ENCODE measurements at places on chromosomes 7 and 10.

- DNase-seq, result no peak
These were observed 16.7 kb downstream of the NOS3 start for GRCh38 chr7:151007469-151007898.

- DNase-seq, result no peak
These were observed 8.3 kb upstream of the DLX6 start for GRCh38 chr7:96996958-96997511.

DNA sequence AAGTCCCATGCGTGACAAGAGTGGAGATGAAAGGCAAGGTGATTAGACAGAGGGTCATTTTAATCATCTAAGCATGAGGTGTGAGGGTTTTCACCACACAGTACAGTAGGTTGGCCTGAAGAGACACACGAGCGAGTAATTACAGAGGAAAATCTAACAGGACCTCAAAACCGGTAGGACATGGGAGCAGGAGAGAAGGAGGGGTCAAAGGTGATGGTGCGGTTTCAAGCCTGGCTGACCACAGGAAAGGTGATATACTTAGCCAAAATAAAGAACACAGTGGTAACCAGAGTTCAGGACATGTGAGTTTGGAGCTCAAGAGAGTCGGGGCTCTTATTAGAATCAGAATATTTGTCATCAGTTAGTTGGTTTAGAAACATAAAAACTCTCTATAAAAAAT, 20.0 kb downstream of the GLI3 start:
- no peak for DNase-seq

GRCh38 chr10:15625261-15625660, 94.5 kb downstream of the ITGA8 start:
- no peak for DNase-seq

GRCh38 chr7:94022550-94022949, 18.4 kb upstream of the BET1 start:
- peak; percentile 27 for DNase-seq

- DNase-seq, result peak; percentile 52
These were observed 6.5 kb downstream of the BAG3 start for GRCh38 chr10:119657725-119658124.

GRCh38 chr7:121485467-121486243, 89.5 kb upstream of the FAM3C start:
- DNase-seq, result no peak

DNA sequence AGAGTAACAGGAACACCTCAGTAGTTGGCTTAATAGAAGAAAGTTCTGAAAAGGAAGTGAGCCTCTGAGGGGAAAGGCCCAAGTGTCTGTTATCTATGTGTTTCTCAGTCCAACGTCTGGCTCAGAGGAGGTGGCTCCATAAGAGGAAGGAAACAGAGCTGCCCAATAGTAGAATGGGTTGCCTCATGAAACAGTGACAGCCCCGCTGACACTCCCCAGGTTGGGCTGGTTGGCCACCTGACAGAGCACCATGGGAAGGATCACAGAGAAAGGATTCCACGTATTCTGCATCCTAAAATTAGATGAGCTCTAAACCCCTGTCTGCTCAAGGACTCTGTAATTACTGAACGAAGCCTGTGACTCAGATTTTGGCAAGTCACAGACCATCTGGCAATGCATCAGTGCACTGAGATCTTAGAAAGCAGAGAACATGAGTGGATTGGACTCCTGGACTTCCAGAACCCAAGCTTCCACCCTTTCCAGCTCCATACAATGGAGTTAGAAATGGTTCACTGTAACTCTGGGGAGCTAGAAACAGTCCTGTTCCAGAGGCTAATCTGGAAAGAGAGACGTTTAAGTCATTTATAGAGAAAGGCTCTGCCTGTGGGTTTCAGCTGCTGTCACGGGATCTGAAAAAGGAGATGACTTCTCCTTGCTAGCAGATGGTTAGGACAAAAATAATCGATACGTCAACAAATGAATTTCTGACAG, 2.9 kb downstream of the PKD2L1 start:
- DNase-seq, result no peak

GRCh38 chr10:129730272-129730992, 233.6 kb downstream of the EBF3 start:
- no peak for DNase-seq

- DNase-seq, result peak; percentile 29
These were observed 57.0 kb downstream of the SHTN1 start for GRCh38 chr10:116947841-116948529.

GRCh38 chr7:112462236-112462635, 12.0 kb downstream of the IFRD1 start:
- peak; percentile 96 for DNase-seq

GRCh38 chr10:92181575-92181974, 109.3 kb downstream of the CPEB3 start:
- DNase-seq, result no peak

DNA sequence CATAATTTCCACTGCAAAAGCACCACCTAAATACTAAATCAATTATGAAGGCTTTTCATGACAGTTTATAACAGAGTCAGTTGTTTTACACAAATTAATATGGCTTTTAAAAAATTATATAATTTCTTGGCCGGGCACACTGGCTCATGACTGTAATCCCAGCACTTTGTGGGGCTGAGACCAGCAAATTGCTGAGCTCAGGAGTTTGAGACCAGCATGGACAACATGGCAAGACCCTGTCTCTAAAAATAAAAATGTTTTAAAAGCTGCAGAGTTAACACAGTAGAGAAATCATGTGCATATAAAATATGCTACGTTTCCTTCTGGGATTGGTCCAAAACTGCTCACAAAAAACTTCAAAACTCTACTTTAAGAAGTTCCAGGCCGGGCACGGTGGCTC, 43.6 kb upstream of the EIF4H start:
- DNase-seq, result no peak

DNA sequence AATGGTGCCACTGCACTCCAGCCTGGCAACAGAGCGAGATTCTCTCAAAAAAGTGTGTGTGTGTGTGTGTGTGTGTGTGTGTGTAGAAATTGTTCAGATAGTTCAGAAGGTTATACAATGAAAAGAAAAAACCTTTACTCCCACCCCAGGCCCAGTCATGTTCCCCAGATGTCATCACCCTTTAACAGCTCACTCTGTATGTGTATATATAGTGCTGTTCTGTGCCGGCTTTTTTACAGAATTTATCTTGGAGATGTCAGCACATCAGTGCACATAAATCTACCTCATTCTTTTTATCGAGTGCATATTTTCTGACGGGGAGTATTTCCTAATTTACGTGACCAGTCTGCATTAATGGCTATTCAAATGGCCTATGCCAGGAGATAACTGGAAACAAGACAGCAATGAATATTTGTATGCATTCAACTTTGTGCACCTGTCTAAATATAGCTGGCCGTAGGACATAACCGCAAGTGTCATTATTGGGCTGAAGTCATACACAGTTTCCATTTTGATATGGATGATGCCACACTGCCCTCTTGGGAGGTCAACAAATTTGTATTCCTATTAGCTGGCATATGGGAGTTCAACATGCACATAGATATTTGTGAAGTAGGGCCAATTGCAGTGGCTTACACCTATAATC, 11.7 kb downstream of the NIPSNAP2 start:
- DNase-seq, result peak; percentile 20

DNA sequence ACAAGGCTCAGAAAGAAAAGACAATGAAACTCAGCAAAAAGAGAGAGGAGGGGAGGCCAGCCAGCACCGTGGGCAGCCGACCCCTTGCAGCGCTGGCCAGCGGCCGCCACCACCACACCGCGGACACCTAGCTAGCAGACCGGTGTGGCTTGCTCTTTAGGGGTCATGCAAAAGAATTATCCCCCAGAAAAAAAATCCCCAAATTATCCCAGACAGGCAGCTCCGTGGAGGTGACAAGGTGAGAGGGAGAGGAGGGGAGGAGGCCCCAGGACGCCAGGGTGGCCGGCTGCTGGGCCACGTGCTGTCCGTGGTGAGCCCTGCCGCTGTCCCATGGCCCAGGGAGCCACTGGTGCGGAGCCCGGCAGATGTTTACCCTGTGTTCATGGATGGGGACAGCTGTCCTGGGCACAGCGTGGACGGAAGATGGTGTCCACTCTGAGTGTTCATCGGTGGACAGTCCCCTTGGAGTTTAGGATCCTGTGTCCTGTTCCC, 16.5 kb downstream of the YKT6 start:
- no peak for DNase-seq

DNA sequence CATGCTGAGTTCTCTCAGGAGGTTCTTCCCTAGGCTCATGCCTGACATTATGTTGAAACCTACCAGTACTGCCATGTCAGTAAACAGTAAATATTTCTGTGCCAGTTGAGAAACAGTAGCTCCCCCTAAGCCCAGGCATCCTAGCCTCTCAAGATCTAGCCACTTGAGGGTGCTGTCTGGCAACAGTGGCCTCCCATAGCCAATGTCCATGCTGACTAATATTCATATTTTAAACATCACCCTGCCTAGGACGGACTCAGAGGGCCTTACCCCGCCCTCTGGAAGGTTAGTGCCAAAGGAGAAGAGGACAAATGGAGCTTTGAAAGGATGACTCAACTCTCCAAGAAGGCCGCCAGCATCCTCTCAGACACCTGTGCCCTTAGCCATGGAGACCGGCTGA, 7.7 kb downstream of the ACSM6 start:
- peak; percentile 53 for DNase-seq

DNA sequence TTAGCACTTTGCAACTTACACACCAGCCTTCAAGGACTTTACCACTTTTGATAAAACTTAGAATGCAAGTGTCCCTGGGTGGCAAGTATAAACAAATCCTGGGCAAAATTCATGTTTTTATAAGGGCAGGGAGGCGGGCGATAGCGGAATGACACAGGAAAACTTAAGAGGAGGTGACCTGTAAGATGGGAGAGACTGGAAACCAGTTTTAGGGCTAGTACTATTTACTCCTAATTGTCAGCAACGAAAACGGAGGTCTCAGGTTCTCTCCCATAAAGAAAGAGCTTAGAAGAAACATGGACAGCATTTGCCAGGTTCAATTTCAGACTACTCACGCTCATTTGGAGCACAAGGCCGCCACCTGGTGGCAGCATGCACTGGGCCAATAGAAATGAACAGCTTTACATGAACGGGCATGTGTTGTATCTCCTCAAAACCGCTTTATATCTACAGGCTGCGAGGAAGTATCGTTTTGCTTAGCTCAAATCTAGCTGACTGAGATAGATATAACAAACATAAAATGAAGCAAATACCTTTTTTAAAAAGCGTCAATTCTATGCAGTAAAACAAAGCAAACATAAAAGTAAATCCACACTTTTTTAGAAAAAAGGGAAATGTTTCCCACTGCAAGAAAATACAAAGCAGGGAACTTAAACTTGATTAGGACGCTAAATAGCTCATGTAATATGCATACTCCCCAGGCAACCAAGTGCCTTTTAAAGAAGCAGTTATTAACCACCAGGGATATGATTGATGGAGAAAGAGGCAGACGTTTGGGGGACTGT, 37.6 kb upstream of the SVOPL start:
- peak; percentile 89 for DNase-seq

DNA sequence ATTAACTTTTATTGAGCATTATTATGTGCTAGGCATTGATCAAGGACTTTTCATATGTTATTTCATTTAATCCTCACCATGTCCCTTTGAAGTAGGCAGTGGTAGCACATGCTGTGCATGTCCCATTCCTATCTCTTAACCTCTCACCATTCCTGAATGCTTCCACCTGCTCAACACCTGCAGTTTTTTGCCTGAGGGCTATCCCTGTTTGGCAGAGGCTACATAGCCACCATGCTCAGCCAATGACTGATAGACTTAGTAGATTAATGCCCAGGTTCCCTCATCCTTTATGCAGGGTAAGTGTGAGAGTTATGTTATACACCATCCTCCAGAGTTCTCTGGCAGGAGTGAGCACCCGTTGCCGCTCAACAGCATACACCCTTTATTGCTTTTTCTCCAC, 387.8 kb downstream of the BBS9 start:
- DNase-seq, result no peak

DNA sequence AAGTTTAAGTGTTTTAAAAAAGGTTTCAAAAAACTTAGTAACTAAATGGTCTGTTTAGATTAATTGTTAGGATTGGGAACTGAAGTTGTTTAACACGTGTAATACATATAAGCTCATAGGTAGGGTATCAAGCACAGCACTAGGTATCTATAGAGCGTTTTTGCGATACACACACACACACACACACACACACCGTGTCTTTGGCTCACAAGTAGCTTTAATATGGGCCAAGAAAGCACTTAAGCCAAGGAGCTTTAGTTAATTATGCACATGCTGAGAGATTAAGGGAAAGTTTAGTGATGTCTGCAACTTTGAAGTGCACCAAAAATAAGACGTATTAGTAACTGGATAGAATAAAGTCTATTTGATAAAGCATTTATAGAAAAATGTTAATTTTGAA, 93.8 kb upstream of the CNTNAP2 start:
- no peak for DNase-seq

DNA sequence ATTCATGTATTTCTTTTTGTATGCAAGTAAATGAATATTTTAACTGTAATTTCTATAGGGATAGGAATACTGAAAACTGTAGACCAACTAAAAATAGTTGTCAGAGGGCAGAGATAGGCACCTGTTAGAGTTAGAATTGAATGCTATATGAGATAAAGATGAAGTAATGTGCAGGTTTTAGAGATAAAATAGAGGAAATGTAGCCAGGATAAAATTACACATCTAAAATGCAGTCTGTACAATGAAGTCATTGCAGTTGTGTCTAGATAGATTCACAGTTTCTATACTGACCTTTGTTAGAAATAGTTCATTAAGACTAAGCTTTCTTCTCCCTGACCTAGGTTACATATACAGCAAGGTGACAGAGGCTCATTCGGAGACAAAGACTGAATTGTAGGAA, 46.2 kb downstream of the SMNDC1 start:
- no peak for DNase-seq

GRCh38 chr10:26310361-26310760, 93.8 kb downstream of the GAD2 start:
- DNase-seq, result no peak

GRCh38 chr10:70981171-70981836, 92.9 kb upstream of the PCBD1 start:
- DNase-seq, result no peak

DNA sequence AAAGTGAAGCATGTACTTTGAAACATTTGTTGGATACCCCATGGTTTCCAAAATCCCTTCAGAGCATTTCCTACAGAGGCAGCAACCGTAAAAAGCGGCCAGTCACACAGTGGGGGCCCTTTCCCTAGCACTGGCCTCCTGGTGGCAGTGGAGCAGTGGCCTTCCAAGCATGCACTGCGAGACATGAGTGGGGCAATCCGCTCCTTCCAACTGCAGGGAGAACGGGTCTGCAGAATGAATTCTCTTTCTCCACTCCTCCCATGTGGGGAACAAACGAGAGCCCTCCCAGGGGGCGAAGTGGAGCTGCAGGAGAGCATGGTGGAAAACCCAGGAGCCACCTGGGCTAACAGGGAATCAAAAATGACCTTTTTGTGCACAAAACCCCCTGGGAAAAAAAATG, 542.9 kb upstream of the GALNT17 start:
- DNase-seq, result no peak

- DNase-seq, result peak; percentile 61
These were observed 1.6 kb downstream of the TIAL1 start for GRCh38 chr10:119595134-119595675.

GRCh38 chr10:91286572-91286971, 66.1 kb downstream of the PCGF5 start:
- no peak for DNase-seq

Data from amniotic epithelial cell (primary cell).